ENCODE measurements at places on chromosomes 7 and 10.
A peak's percentile ranks its signal among the peaks of the same experiment; 100 is the strongest.

- no peak for DNase-seq
Measured at GRCh38 chr7:44759246-44759645, 10.6 kb downstream of the ZMIZ2 start.

- peak; percentile 36 for DNase-seq
Measured at GRCh38 chr10:69716711-69717560, 84.8 kb upstream of the COL13A1 start.

DNA sequence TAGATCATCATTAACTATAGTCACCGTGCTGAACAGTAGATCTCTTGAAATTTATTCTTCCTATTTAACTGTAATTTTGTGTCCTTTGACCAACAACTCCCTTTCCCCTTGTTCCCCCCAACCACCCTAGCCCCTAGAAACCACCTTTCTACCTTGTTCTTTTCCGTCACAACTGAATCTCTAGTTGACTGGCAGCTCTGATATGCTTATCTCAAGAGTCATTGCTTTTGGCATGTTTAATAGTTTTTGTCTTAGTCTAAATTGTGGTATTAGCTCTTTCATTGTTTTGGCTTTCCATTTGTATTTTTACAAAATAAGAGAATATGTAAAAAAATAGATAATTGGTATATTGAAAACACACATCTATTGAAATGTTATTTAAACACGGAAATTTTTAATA is 1.8 kb downstream of the GNAT3 start:
- DNase-seq = no peak

DNA sequence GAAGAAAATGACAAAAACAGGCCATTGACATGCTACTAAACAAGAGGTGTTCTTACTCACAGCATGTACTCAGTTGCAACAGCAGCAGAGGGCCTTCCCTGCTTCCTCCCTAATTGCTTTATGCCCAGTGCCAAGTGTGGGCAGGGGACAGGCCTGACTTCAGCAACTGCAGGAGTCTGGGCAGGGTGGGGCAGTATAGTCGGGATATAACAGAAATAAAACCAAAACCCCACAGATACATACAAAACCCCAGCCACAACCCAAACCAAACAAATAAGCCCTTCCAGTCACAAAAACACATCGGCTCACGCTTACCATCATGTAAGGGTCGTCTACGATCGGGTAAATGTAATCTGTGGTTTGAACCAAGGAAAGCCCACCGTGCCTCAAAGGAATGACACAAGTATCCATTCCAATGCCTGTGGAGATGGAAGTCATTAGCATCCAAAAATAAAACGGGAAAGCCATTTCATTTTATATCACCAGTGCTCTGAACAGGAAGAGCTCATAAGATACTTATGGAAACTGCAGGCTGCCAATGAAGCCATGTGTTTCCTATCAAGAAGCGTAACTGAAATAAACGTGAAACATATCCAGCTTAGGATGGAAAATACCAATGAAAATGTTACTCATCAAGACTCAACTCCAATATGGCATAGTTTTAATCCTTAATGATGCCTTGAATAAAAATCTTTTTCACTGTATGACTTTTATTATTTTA is 9.5 kb downstream of the SEPHS1 start:
- DNase-seq = no peak

GRCh38 chr10:102147561-102147960 is 4.6 kb upstream of the NOLC1 start:
- no peak for DNase-seq
